Activated CD4-positive, alpha-beta T cell treated with anti-CD3 and anti-CD28 coated beads, Interleukin-2, amount 50 U/mL, for 1 hour (primary cell): ENCODE measurements at places on chromosomes 7 and 10.

DNA sequence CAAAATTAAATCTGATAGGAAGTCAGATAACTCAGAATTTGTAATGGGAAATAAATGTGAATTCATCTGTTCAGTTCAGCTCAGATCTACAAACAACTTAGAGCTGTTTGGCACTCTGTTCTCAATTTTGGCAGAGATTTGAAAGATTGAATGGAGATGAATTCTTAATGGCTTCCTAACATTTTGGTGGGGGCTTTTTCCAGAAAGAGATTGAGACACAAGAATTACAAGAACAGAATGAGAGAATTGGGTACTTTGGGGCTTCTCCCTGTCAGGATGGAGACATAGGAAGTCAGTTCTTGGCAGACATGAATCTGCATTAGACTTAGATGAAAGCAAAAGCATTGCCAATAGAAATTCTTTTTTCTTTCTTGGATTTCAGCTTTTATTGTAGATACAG is 39.0 kb upstream of the PTPRZ1 start:
- DNase-seq = no peak

DNA sequence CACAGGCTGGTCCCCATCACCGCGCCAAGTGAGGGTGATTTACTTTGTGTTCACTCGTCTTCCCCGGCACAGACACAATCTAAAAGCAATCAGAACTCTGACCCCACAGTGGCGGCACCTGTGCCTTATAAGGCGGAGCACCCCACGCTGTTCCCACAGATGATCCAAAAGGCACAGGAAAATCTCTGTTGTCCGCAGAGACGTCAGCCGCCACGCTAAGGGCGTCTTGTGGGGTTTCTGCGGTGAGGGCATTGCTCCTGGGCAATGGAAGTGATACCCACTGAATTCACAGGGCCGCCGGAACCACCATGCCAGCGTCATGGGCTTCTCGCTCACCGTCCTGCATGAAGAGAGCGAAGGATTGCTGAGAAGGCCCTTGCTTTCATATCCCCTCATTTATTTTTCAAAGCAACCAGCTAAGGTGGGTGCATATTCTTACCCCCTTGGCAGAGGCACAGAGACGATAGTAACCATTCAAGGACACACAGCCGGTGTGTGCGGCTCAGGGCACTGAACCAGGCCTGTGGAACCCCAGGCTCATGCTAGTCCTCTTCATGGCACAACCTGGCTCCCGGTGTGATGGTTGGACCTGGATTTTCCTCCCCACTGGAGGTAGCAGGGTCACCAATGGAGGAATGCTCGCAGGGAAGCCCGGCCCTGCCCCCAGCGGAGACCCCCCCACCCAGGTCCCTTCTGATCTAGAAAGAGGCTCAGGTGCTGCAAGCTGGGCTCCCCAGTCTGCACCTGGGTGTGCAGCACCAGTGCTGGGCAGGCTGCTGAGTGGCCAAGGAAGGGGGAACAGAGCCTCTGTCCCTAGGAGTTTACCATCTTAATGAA is 279.0 kb downstream of the TCERG1L start:
- no peak for DNase-seq

- DNase-seq = no peak
These were observed 28.7 kb upstream of the GALNTL5 start for GRCh38 chr7:151927540-151927939.

DNA sequence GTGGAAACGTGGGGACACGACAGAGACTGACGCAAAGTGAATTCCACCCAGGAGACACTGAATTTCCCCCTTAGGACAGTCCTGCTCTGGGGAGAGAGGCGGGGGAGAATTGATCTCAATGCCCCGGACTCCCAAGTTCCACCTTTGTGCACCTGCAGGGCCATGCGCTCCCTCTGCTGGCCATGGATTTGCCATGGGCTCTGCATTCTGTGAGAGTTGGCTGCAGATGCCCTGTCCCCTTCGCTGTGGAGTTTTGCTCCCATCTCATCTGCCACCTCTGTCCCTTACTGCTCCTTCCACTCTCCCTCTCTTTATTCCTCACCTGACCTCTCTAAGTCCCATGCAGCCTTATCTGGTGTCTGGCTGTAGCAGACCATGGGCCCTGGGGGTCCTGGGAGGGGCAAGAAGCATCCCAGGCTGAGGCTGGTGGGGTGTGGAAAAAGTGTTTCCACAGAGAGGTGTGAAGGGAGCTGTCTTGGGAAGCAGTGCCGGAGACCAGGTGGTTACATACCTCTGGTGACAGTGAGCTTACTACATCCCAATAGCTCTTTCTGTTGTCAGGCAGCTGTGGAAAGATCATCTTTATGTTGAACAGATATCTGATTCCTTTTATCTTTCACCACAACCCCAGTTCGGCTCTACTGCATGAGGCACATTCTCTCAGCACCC is 14.3 kb downstream of the GHRHR start:
- peak; percentile 11 for DNase-seq

DNA sequence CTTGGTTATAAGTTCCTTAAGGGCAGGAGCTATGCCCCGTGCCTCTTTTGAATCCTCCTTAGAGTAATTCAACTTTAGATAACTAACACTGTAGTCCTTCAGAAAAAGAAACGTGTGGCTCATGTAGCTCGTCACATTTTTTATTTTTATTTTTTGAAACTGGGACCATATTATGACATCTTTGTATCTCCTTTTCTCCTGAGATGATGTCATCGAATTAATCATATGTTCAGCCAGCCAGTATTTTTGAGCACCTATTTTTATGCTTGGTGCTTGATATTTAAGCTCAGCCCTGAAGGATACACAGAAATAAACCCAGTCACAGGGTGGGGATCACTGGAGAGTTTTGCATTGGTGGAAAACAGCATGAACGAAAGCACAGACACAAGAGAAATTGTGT is 22.6 kb upstream of the CELF2 start:
- no peak for DNase-seq

DNA sequence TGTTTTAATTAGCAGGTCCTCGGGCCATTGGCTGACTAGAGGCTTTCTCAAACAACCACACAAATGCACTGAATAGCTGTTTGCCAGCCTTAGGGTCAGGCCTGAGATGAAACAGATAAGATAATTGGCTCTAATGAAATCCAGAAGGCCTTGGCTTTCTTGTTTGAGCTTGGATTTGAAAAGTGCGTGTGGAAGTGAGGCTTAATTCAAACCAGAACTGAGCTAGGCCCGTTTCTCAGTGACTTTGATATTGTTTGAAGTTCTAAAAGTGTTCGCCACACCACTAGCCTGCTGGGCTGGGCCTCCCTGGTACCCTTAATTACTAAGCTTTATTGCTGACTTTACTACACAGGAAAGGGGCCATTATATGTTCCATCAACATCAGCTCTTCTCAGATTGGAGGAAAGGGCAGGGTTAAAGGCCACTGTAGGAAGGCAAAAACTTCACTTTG is 270.6 kb downstream of the TWIST1 start:
- no peak for DNase-seq

GRCh38 chr7:130419658-130420057 is 21.2 kb downstream of the CEP41 start:
- DNase-seq = no peak
